Cardiac muscle cell (in vitro differentiated cells and primary cell): ENCODE measurements at places on chromosomes 3 and 15. TPM values are rescaled to one million over a fixed set of nuclear protein-coding genes. Genes with fewer than 3 reads are reported as not detected.

DNA sequence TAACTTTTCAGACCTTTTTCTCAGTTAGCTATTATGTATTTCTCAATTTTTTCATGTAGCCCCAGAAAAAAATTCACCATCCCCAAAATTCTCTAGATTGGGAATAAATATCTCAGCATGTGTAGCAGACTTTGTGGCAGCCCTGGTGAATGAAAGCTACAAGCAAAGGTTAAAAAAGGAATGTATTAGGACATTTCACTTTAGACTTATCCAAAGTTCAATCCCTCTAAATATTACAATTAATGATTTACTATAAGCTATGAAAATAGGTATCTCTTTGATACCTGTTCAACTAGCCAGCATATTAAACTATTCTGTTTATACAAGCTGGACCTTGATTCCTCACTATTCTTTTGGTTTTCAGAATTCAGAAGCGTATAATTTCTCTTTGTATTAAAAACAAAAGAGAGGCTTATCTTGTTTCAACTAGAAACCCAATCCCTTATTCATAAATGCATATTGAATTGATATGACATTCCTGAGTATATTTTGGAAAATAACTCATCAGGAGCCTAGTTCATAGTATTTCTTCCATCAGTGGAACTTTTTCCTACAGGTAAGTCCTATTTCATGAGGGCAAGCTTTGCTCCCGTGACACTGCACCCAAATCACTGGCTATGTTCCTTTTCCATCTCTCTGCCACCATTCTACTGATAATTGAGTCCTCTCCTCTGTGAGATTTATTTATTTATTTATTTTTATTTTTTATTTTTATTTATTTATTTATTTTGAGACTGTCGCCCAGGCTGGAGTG lies 38.0 kb downstream of the WDR72 start:
- DNase-seq: no peak

DNA sequence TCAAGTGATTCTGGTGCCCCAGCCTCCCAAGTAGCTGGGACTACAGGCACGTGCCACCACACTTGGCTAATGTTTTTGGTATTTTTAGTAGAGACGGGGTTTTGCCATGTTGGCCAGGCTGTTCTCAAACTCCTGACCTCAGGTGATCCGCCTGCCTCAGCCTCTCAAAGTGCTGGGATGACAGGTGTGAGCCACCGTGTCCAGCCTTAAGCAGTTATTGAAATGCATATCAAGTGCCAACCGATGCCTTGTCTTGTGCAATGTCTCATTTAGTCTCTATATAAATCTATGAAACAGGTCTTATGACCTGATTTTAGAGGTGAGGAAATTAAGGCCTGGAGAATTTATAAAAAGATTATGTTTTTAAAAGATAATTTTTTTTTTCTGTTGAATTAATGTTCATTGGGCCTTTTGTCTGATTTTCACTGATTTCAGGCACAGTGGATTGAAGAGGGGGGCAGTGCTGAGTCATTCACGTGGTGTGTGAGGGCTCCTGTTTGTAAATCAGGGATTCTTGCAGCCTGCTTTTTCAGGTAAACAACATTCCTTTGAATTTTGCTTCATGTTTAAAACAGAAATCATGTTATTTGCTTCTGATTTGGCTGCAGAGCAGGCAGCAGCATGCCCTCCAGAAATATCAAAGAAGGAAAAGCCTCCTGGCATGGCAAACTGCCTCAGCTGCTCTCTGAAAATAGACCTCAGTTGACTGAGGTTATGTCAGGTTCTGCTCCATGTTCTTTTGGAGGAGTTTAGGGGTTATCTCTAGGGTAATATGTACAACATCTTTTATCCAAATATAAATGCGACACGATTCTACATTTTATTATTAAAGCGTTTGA lies 407.0 kb upstream of the RGMA start:
- DNase-seq: no peak

The CPNE9 gene
- total RNA-seq: not detected in 2 replicates

DNA sequence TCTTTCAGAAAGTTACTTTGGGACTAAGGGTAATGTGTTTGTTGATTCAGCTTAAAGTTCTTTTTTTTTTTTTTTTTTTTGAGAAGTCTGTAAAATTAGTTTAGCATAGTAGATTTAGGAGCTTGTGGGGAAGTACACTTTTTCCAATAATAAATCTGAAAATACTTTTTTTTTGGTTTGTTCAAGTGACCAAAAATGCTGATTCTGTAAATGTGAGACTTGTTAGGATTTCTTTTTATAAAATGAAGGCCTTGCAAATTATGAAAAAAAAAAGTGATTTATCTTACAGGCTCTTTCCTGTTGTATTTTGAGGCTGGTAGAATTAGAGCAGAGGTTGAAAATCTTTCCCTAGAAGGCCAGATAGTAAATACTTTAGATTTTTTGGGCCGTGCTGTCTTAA lies 7.6 kb downstream of the OXNAD1 start:
- DNase-seq: no peak

DNA sequence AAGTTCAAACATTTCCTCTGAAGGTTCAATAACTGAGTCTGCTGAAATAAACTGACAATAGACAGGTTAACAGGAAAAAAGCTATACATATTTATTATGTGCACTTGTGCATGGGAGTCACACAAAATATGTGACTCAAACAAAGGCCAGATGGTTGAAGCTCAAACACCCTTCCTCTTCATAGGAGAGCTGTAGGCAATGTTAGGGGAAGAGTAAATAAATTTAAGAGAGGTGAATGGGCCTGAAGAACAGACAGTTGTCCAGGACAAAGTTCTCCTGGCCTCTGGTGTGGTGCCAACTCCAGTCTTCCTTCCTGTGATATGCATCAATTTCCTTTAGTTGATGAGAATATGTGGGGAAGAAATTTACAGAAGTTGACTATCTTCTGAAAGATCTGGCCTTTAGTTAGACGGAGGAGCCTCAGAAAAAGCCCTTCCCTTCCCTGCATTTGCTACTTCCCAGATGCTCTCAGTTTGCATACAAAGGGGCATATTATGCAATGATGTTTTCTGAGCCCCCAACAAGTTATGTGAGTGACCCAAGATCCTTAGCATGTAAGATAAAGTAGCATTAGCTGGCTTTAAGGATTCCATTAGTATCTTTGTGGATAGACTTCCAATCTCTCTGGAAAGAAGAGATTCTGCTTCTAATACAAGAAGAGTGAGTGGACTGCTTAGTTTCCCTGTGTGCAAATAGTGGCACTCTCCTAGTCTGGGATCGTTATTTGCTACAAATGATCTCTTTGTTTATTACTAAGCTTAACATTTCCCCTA lies 96.4 kb upstream of the IGSF10 start:
- DNase-seq: no peak

- peak; percentile 22 for DNase-seq
Observed at GRCh38 chr15:93001881-93002280, 87.1 kb downstream of the RGMA start.

GRCh38 chr15:95013381-95013780 lies 782.0 kb downstream of the MCTP2 start:
- no peak for DNase-seq

DNA sequence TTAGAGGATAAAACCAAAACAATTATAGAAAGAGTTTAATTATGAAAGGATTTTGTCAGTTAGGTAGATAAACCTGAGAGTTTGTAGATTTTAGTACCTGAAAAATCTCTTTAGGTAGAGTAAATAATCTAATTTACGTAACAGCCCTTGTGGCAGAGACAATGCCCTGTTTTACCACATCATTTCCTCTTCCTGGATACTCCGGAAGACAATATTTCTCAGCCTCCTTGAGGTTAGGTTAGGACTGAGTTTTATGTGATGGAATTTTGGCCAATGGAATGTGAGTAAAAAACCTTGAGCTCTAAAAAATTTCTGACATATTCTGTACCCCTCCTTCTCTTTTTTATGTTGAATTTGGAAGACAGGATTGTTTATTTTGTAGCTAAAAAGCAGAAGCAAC lies 50.7 kb upstream of the TPRG1 start:
- no peak for DNase-seq

The GALK2 gene
- total RNA-seq: 27.8 and 28.1 TPM in 2 replicates

DNA sequence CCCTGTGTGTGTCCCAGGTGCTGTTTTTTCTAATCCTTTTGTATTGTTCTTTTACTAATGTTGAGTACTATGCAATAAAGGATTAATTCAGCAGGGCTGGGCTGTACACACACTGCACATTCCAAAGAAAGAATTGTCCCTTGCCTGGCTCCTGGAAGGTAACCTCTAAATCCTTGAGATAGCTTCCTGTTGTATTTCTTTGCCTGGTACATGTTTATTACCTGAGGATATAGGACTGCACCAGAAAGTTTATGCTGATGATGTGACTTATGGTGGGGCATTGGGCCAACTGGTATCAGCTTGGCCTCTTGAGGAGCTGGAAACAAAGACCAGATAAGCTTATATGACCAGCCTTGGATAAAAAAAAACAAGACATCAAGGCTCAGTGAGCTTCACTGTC lies 26.6 kb upstream of the FAN1 start:
- no peak for DNase-seq

GRCh38 chr3:155805204-155805801 lies 775 bp downstream of the C3orf33 start:
- DNase-seq: peak; percentile 28

GRCh38 chr15:66842710-66843441 lies 140.8 kb downstream of the SMAD6 start:
- peak; percentile 78 for DNase-seq

The TLR9 gene
- total RNA-seq: 0.15 TPM in 1 of 2 replicates, not detected in the other

- no peak for DNase-seq
Observed at GRCh38 chr3:134694946-134695543, 44.2 kb upstream of the KY start.

GRCh38 chr15:78979456-78980320 lies 34.8 kb upstream of the CTSH start:
- DNase-seq: peak; percentile 88

- DNase-seq: peak; percentile 89
Observed at GRCh38 chr3:124887177-124887931, at the start of gene ITGB5. TSS of gene ITGB5 (minus strand) at chr3:124887365. CDS start at chr3:124887000, 365 bp downstream.

The KBTBD8 gene
- total RNA-seq: 9.9 and 13.8 TPM in 2 replicates

GRCh38 chr3:172163320-172163719 lies 123.9 kb downstream of the FNDC3B start:
- no peak for DNase-seq

The ANKUB1 gene
- total RNA-seq: not detected in 2 replicates

DNA sequence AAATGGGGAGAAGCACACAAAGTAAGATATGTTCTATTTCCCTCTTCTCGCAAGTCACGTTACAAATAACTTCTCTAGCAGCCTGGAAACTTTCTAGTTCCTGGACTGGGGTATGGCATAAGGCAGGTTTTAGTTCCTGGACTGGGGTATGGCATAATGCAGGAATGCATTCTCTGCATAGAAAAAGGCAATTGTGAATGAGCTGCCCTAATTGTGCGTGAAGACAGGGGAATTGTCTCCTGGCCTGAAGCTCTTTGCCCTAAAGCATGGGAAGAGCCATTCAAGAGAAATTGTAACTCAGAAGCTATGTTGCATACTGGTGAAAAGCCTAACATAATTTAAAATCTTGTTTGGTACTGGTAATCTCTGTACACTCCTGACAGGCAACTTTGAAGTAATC lies 54.3 kb upstream of the CBLB start:
- DNase-seq: no peak

DNA sequence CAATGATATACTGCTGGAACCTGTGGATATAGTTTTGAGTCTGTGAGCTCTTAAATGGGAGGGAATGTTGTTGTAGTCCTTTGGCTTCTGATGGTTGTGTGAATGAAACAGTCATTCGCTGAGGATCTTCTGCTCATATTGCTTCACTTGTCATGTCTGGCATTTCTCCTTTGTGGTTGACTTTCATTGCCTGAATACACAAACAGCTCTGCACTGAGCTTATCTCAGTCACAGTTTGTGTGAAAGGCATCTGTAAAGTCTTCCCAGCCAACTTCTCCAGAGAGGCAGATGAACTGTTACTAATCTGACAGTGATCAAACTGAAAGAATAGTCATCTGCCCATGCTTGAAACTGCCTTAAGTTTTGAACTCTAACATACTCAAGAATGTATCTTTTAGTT lies 59.8 kb downstream of the TMED3 start:
- DNase-seq: no peak

- no peak for DNase-seq
Observed at GRCh38 chr3:46671541-46672348, 21.7 kb downstream of the ALS2CL start.
